ENCODE measurements at places on chromosomes 11 and 22. TPM values are rescaled to one million over a fixed set of nuclear protein-coding genes. Genes with fewer than 3 reads are reported as not detected.

DNA sequence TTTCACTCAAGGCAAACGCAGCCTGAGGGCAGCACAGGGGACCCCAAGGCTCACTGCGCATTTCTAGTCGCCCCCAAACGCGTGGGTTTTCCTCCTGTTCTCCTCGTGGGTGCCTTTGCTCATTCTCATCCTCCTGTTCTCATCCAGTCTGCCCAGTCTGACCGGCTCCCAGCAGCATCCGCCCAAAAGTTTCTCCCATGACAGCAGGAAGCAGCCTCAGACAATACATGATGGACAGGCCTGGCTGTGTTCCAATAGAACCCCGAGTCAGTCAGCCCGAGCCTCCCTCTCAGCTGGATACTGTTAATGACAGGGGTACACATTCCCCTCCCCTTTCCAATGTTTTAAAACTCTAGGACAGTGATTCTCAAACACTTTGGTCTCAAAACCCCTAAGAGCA lies 22.5 kb upstream of the KRTAP5-7 start:
- H3K4me3 ChIP-seq, result no peak overlapping the region
- H3K36me3 ChIP-seq, result no peaks in the 10 kb centered on the region
- no peaks in the 10 kb centered on the region for H3K27me3 ChIP-seq
- H3K27ac ChIP-seq, result no peak overlapping the region
- DNase-seq, result no peak
- peaks cover 8% of the 10 kb centered on the region for H3K4me1 ChIP-seq

GRCh38 chr11:3950996-3951660 lies 95.7 kb downstream of the STIM1 start:
- no peaks in the 10 kb centered on the region for H3K4me1 ChIP-seq
- DNase-seq, result peak; percentile 83
- H3K4me3 ChIP-seq, result no peak overlapping the region
- 0 out of 2 replicates have a peak overlapping the region, but pooled peaks have one; percentile 20 for H3K27ac ChIP-seq
- H3K27me3 ChIP-seq, result no peaks in the 10 kb centered on the region
- no peaks in the 10 kb centered on the region for H3K36me3 ChIP-seq

DNA sequence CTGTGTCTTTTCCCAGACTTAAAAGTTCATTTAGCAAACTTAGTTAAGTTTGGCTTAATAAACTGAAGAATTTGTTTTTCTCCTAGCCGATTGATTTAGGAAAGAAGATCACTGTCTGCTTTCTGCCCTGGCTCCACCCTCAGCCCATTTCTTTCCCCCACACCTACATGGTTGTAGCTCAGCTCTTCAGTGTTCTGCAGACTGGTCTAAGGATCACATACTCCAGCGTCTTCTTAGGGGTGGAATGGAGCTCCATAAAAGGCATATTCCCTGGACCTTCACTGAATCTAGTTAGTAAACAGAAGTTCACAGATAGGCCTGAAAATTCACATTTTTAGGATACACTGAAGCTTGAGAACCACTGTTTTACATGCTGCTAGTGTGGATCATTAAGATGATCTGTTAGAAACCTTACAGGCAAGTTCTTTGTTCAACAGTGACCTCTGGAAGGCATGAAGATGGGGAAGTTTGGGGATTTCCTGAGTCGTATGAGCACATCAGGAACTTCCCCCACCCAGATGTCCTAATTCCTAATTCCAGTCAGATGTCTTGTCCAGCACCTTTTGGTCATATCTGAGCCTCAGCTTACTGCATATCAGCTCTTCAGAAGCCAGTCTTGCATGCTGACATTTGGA lies 16.8 kb downstream of the PIWIL4 start:
- H3K36me3 ChIP-seq, result no peaks in the 10 kb centered on the region
- no peaks in the 10 kb centered on the region for H3K27me3 ChIP-seq
- DNase-seq, result no peak
- no peak overlapping the region for H3K27ac ChIP-seq
- H3K4me3 ChIP-seq, result no peak overlapping the region
- no peaks in the 10 kb centered on the region for H3K4me1 ChIP-seq

- no peaks in the 10 kb centered on the region for H3K4me1 ChIP-seq
- DNase-seq, result no peak
- H3K27me3 ChIP-seq, result no peaks in the 10 kb centered on the region
- no peak overlapping the region for H3K4me3 ChIP-seq
- no peaks in the 10 kb centered on the region for H3K36me3 ChIP-seq
- no peak overlapping the region for H3K27ac ChIP-seq
Measured at GRCh38 chr11:64588701-64589100, 2.3 kb upstream of the SLC22A12 start.

- DNase-seq, result no peak
- no peak overlapping the region for H3K4me3 ChIP-seq
- H3K4me1 ChIP-seq, result no peaks in the 10 kb centered on the region
Measured at GRCh38 chr22:49976439-49977175, 16.0 kb downstream of the PIM3 start.

Gene PGA4
- not detected for total RNA-seq

DNA sequence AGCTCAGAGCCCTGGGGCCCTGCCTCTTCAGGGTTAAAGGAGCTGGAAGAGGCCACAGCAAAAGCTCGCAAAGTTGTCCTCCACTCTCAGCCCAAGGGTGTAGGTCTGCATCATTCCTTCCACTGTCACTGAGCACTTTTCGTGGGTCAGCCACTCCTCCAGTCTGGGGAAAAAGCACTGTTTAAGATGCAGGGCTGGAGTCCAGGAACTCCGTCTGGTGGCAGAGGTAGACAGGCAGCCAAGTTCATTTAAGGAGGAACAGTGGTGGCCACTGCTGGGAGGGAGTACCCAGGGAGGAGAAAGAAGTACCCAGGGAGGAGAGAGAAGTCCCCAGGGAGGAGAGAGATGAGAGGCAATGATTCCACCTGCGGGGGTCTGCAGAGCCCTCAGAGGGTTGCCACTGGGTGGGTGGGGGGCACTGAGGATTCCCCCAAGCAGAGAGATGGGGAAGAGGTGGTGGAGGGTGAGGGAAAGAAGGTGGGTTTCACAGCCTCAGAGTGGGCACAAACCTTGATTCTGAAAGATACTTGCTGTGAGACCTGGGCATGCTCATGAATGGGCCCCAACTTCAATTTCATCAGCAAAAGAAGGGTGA lies 70.0 kb upstream of the B3GAT1 start:
- no peaks in the 10 kb centered on the region for H3K27me3 ChIP-seq
- H3K4me3 ChIP-seq, result no peak overlapping the region
- no peaks in the 10 kb centered on the region for H3K36me3 ChIP-seq
- no peak overlapping the region for H3K27ac ChIP-seq
- peaks cover 15% of the 10 kb centered on the region for H3K4me1 ChIP-seq

Data from GM23338 (cell line).